ENCODE measurements at places on chromosomes 1 and 21.

DNA sequence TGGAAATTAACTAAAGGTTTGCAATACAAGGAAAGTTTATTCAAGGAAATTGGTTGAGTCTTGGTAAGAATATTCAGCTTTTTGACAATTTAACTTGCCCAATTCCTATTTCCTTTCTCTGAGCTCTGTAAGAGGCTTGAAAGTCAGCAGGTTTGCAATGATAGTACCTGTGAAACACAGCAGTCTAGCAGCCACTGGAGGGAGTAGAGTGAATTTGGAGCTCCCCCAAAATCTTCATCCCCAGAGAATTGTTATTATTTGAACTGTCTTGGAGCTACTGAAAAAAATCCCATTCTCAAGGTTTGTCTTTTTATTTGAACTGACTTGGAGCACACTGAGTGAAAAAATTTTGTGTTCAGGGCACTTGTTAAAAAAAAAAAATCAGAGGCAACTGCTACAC, 654.2 kb upstream of the PKN2 start:
- no peak for DNase-seq

DNA sequence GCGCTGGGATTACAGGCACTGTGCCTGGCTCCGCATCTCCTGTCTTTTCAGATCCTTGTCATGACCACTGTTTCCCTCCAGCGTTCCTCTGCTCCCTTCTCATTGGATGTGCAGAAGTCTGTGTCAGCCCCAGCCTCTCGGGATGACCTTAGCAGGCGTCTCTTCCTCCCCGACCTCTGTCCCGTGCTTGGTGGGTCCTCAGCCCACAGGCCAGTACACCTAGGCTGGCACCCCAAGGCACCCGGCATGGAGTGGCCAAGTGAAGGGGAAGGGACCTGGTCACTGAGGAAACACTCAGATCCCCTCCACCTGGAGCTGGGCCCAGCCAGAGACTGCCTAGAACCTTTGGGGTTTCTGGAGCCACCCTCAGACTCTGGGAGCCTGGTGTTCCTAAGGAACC, 2.4 kb upstream of the CLCNKB start:
- DNase-seq: no peak

- no peak for DNase-seq
Measured at GRCh38 chr21:44424608-44425306, 30.6 kb upstream of the LRRC3 start.

DNA sequence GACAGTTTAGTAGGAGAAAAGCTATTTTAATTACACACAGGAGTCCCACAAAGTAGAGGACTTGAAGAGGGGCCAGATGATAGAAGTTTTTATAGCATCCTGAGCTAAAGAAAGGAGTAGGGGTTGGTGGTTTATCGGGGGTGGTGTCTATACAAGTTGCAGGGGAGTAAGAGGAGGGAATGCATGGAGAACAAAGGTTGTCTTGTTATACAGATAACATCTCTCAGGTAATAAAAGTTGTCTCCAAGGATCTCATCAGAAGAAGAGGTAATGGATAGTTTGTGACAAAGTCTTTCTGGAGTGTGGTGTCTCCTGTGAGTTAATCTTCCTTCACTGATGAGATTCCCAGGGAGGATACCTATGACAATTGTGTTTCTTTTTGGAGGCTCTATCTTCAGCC, 23.4 kb upstream of the NUF2 start:
- DNase-seq: no peak

DNA sequence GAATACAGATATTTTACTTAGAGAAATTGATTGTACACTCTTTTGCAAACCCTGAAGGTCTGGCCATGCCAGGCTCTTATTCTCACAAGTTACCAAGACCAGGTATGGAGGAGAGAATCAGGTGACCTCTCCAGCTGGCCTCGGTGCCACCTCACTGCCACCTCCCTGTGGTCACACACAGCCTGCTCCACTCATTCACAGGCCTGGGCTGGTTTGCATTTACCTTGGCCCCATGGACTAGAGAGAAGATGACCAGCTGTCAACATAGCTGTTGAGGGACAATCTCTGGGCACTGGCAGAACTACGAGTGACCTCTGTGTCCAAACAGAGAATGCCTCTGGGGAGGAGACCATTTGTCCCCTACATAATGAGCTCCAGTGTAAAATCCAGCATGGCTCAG, 291.2 kb upstream of the RUNX1 start:
- DNase-seq: no peak

- no peak for DNase-seq
Measured at GRCh38 chr1:154443274-154444013, 38.3 kb downstream of the IL6R start.

- no peak for DNase-seq
Measured at GRCh38 chr1:198166900-198167299, 10.1 kb downstream of the NEK7 start.

GRCh38 chr1:16254263-16254928, 17.4 kb upstream of the CPLANE2 start:
- no peak for DNase-seq

DNA sequence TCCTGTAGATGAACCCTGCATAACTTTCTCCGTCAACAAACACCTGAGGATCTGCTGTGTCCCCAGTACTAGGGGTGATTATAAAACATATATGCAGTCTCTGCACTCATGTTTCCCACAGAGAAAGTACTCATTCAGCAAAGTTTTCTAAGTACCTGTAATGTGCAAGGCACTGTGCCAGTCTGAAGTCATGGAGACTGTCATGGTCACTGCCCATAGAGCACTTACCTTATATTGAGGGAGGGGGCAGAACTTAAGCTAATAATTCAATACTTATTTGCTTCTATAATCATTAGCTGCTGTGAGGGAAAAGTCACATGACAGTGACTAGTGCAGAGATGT, 41.2 kb downstream of the MAP3K21 start:
- no peak for DNase-seq

GRCh38 chr1:173333581-173333980, 126.5 kb upstream of the TNFSF4 start:
- no peak for DNase-seq

DNA sequence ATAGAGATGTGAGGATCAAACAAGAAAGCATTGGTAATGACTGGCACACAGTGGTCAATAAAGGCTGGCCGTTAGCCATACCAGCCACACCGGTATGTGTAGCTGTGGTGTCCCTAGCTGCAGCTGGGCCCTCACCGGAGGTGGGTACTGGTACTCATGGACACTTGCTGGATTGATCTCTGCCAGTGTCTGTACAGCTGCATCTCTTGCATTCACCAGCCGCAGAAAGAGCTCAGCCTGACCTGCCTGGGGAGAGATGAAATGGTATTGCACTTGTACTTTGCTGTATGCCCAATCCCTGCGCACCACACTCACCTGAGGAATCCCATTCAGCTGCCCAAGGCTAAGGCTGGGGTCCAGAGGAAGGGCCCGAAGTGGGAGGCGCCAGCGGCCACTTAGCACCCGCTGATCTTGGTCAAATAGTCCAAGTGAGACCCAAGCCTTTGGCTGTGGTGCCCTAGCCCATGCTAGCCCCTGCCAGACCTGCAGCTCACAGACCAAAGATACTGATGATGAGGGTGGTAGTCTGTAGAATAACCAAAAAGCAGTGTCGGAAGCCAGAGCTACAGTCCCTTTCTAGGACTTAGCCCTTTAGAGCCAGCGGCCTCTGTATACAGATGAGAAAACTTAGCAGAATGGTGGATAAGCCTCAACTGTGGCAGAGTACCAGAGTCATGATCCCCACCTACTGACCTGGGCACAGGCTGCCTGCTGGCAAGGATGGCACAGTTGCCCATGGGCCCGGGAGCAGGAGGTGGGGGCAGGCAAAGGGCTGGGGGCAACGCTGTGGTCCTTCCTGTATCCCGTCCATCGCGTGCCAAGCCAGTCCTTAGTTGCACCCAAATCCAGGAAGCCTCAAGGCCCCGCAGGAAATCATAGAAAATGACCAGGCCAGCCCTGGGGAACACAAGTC, 3.0 kb downstream of the CCDC17 start:
- no peak for DNase-seq

DNA sequence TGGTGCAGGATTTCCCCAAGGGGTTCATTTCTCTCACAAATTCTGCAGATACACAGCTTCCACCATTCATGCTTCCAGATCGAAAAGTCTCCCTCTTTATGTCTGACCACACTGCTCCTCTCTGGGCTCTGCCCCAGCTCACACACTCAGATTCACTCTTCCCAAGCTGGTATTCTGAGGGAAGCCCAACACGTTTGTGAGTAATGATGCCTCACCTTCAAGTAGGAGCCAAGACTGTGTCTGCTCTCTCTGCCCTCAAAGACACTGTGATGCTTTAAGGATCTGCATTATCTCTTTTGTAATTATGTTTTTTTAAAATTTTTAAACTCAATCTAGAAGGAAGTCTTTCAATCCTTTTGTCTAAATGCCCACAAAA, 19.8 kb downstream of the PRAMEF11 start:
- DNase-seq: no peak

DNA sequence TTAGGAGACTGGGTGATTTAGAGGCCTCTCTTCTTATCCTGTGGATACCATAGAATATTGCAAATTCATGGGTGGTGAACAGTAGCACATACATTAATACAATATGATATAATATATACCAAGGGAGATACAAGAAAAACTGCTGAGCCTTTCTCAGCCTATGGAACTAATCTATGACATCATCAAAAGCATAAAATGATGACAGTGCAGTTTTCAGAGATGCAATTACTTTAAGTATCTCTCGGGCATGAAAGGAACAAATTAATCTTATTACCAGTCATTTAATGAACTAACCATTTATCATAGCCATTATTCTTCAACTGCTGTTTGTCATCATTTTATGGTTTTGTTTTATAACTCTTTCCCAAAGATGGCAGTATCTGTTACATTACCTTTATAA, 3.5 kb downstream of the CHODL start:
- no peak for DNase-seq

DNA sequence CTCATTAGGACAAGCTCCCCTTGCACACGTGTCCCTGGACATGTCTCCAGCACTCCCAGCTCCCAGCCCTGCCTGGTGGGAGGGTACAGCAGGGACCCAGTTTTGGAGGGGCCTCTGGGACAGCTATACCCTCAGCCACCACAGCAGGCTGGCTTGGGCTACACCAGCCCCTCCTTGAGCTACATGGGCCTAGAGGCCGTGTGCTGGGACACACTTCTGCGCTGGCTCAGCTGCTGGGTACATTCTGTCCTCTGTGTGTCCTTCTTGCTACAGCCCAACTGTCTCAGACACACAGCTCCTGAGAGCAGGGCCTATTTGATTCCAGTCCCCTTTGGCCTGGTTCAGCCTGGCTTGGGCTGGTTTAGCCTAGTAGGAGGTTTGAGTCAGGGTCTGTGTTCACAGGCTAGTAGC, 26.7 kb downstream of the DMAP1 start:
- no peak for DNase-seq

DNA sequence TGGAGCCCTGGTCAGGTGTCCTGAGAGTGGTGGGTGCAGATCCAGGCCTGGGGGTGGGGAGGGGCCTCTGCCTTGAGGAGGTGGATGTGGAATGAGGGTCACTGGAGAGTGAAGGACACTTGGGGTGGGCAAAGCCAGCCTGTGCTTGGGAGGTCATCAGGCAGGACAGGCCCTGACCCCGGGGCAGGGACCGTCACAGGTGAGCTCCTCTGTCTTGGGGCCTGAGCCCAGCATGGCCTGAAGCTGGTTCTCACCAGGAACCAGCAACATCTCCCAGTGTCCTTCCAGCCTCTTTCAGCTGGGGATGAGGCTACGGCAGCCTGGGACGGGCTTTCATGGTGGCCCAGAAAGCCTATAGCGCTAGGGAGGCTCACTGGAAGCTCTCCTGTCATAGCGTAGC, 831 bp upstream of the KRTAP10-2 start:
- DNase-seq: no peak

DNA sequence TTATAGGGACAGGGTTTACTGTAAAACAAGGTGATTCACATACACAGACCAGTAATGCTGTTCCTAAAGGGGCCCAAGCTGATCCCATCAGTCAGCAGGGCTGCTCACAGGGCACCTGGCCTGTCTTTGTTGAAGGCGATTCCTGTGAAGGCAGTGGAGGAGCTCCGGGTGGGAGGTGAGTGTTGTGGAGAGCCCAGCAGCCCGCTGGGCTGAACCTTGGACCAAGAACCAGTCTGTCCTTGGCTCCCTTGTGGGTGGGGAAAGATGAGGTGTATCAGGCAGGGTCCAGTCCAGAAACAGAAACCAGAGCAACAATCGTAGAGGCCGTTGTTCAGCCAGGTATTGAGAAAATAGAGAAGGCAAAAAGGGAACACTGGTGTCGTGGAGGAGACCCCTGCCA, 12.5 kb downstream of the PDXK start:
- DNase-seq: no peak

- DNase-seq: peak; percentile 80
Measured at GRCh38 chr1:156910309-156910782, 10.1 kb upstream of the LRRC71 start.

GRCh38 chr1:110726755-110727154, 52.0 kb upstream of the KCNA3 start:
- DNase-seq: no peak

DNA sequence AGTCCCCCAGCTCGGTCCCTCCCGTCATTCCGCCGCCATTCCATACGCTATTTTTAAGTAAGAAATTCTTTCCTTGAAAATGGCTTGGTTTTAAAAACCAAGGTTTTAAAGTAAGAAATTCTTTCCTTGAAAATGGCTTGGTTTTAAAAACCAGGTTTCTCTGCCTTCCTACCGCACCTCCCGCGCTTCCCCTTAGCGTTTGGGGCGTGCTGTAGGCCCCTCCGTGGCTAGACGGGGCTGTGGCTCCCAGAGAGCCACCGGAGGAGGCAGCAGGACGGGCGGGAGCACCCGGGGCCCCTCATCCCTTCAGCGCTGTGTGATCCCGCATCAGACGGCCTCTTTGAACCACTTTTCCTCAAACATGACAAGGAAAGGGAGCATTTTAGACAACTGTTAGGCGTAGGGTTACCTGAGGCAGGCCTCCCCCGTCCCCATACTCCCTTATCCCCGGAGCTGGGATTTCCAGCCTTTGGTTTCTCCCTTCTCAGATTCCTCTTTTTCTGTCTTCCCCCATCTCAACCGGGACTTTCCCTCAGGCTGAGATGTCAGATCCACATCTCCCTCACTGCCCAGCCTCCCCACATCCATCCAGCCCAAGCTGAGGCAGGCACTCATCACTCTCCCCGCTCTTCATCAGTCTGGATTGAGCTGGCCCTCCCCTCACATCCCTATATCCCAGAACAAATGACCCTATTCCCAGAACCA, 541 bp upstream of the CD58 start:
- DNase-seq: peak; percentile 15

DNA sequence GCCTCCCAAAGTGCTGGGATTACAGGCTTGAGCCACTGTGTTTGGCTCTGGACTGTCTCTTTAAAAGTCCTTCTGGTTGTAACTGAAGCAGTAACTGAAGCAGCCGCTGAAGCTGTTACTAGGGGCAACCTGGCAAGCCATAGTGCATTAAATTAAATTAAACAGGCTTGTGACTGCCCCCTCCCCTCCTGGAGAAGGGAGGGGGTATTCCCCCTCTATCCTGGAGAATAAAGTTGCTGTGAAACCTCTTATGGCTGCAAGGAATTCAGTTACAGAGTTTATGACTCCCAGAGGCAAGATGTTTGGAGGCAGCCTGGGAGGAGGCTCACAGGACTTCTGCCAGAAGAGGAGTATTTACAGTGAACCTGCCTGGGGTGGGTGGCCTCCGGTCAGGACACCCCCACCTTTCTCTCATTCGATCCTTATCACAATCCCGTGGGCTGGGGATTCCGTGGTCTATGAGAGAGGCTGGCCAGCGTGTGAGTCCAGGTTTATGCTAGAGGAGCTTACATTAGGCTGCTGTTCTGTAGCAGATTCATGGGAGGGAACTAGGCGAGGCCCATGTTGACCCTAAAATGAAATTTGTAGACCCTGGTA, 8.3 kb downstream of the TTC22 start:
- DNase-seq: no peak

GRCh38 chr1:165610866-165611265, 20.2 kb upstream of the MGST3 start:
- DNase-seq: no peak

GRCh38 chr1:50851034-50851433, 109.0 kb downstream of the FAF1 start:
- no peak for DNase-seq

Measured in neural progenitor cell (in vitro differentiated cells).